ENCODE measurements at places on chromosomes 2 and 18. TPM values are rescaled to one million over a fixed set of nuclear protein-coding genes. Genes with fewer than 3 reads are reported as not detected.

The ALPI gene
- total RNA-seq = not detected

The CACNB4 gene
- 1.2 TPM for total RNA-seq

The RMND5A gene
- total RNA-seq = 18.2 TPM

The SAP130 gene
- total RNA-seq = 5.1 TPM

The ANKRD29 gene
- 8.6 TPM for total RNA-seq

The MAP2 gene
- total RNA-seq = 12.8 TPM

The LYPD1 gene
- 0.73 TPM for total RNA-seq

The CNDP1 gene
- not detected for total RNA-seq

The TMEM200C gene
- under 0.01 TPM for total RNA-seq

The GTF2A1L gene
- total RNA-seq = 0.87 TPM

The TEKT4 gene
- not detected for total RNA-seq

Data from smooth muscle cell of trachea (primary cell).